Kidney glomerular epithelial cell (primary cell): ENCODE measurements at places on chromosomes 4 and X.

GRCh38 chr4:2494992-2495391, 26.1 kb downstream of the RNF4 start:
- DNase-seq = no peak

DNA sequence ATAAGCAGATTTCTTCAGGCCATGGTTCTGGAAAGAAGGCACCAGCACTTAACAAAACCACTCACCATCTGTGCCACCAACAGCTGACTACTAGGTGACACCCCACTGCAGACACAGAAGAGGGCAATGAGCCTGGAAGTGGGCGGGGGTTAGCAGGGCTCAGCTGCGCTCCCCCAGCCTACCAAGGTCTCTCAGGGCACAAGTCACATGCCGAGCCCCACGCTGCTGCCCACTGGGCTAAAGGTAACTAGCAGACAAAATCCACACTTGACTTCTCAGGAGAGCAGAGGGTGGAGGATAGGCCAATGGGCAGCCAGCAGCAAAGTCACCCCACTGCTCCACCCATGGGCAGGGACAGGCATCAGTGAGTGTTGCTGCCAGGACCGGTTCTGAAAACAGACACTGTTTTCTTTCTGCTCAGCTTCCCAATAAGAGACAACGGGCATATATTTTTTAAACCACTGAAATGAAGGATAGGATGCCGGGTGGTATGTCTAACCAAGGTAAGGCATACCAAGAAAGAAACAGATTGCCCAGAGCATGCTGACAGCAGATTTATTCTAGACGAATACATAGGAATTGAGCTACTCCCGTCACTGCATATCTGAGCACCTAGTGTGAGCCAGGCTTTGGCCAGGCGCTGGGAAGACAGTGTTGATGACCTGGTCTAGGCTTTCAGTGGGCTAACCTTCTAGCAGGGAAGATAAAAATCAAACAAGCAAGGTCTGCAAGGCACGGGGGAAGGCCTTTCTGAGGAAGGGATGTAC, 20.1 kb downstream of the ACSL1 start:
- no peak for DNase-seq

GRCh38 chrX:68199062-68199848, 234.0 kb downstream of the OPHN1 start:
- DNase-seq = no peak

DNA sequence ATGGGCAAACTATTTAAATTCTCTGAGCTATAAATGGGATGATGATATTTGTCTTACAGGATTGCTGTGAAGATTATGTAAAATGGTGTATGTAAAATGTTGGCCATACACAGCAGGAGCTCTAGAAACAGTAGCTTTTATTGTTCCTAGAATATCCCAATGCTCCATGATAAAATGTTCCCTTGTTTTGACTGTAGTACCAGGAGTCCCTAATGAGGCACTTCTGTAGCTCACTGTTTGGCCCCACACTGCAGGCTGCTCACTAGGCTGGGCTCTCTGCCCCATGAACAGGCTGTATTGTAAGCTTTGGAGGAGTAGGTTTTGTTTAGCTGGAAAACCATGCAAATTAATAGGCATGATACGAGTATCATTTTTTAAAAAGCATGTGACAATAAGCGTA, 3.3 kb upstream of the FGA start:
- DNase-seq = no peak

DNA sequence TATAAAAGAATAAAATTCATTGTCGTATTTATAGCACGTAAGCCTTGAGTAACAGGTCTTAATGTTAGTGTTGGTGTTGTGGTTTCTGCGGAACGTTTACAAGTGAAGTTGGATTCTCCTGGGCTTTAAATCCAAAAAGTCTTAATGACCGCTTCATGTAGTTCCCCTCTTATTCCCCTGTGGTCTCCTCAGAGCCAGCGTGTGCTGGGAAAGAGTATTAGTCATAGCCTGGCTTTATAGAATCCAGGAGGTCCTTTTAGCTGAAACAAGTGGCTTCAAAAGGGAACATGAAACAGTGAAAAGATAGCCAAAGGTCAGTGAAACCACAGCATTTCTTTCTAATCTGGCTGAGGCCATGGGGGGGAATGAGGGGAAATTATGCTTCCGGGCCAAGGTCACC, 79.1 kb downstream of the CLCN4 start:
- no peak for DNase-seq

- peak; percentile 4 for DNase-seq
Observed at GRCh38 chr4:72286185-72286584, 254.4 kb downstream of the NPFFR2 start.

- no peak for DNase-seq
Observed at GRCh38 chr4:76434901-76435527, at the start of gene SHROOM3. TSS of gene SHROOM3 (plus strand) at chr4:76435229. CDS start at chr4:76436053, 824 bp downstream.

DNA sequence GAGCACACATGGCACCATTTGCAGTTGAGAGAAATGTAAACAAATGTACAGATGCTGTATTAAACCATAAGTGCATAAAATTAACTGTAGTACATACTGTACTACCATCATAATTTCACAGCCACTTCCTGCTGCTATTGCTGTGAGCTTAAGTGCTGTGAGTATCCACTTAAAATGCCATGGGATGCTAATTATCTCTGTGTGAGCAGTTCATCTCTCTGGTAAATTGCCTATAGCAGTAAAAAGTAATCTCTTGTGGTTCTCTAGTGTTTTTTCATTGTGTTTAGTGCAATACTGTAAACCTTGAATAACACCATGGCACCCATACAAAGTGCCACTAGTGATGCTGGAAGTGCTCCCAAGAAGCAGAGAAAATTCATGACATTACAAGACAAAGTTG, 9.9 kb upstream of the SCOC start:
- no peak for DNase-seq

- DNase-seq = no peak
Observed at GRCh38 chrX:70001708-70002341, 47.9 kb downstream of the AWAT2 start.

- peak; percentile 57 for DNase-seq
Observed at GRCh38 chr4:19382993-19383756, 868.5 kb upstream of the SLIT2 start.

GRCh38 chr4:13498469-13498868, 14.3 kb upstream of the RAB28 start:
- no peak for DNase-seq

DNA sequence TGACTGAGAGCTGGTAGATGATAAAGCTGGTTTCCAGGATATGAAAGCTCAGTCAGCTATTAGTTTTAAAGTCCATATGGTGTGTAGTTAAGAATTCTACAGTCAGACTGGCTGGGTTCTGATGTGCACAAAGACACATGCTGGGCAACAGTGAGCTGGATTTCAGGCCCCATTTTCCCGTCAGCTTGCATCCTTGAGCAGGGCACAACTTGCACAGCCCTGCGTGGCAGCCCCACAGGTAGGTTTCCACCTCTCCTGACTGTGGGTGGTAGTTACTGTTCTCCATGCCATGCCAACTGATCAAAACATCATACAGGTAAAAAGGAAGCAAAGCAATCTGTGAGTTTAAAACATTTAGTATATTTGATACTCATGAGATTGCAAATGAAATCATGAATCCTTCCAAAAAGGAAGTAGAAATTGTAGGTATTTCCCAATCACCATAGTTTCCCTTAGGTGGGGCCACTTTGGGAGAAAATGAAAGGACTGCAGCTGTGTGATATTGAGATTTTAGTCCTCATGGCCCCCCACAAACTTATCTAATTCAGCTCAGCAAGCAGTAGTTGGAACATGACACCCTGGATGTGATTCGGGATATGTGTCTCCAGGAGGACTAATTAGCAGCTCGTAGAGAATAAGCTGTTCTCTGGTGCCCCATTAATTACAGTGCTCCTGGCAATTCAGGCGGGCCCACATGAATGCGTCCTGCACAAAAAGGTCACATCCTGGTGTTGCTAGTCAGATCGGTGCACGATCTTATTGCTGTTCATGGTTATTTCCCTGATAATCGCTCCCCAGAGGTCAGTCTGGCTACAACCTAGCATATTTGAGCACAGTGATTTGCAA, 42.4 kb upstream of the NOCT start:
- no peak for DNase-seq

- peak; percentile 26 for DNase-seq
Observed at GRCh38 chrX:136065044-136065671, 79.9 kb downstream of the SLC9A6 start.

DNA sequence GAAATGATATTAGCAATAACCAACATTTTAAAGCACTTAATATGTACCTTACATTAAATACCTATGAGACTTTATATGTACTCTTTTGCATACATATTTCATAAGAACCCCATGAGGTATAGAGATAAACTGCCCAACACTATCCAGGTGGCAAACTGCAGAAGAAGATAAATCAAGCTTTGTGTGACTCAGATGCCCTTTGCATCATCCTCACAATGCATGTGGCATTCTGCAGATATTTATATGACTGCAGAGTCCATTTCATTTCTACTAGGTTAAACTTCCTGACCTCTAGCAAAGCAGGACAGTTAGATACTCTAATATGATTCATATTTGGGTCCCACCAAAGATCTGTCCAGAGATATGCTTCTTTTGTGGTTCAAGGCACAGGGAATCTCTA, 85.6 kb upstream of the RASGEF1B start:
- DNase-seq = no peak

- DNase-seq = no peak
Observed at GRCh38 chrX:56066016-56066415, 166.1 kb upstream of the KLF8 start.

DNA sequence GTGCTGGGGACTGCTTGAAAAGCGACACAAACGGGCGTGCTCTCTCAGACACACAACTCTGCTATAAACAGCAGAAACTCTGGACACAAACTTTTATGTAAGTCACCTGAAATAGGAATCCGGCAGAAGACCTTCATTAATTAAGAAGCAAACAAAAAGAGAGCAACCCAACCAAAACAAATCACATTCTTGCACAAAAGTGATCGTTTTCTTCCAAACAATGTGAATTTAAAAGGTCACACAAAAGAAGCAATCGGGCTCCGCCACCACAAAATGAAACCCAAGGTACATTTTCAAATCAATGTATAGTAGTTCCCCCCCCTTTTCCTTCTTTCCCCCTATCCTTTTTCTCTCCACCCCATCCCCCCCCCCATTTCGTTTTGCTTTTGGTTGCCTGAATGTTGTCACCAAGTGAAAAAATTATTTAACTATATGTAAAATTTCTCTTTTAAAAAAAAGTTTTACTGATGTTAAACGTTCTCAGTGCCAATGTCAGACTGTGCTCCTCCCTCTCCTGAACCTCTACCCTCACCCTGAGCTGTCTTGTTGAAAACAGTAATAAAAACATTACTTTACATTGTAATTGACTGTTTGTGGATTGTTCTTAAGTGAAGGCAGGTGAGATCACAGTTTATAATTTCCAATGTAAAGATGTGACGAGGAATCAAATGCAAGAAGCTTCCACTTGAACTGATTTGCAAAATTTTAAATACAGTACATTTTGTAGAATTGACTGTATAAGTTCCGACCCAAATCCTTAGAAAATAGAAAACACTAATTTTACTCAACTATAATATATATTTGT, 2.4 kb downstream of the MAB21L2 start:
- DNase-seq = no peak

GRCh38 chr4:151798678-151799416, 38.0 kb upstream of the GATB start:
- no peak for DNase-seq

DNA sequence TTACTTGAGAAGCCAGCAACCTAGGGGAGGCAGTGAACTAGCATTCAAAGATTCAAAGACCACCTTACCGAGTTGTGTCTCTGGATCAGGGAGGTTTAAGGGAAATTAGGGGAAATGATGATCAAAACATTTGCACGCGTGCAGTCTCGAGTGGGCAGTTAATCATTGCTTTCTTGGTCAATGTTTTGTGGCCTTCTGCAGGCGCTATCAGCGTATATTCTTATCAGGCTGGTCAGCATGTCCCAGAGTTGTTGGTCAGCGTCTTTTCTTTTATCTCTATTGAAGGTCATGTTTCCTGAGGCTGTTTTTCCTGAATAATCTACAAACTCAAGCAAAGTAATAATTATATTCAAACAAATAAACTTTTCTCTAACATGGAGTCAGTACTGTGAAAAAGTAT, 84.0 kb upstream of the ZNF81 start:
- DNase-seq = no peak

GRCh38 chr4:181619651-181620050, 623.6 kb upstream of the TENM3 start:
- no peak for DNase-seq

DNA sequence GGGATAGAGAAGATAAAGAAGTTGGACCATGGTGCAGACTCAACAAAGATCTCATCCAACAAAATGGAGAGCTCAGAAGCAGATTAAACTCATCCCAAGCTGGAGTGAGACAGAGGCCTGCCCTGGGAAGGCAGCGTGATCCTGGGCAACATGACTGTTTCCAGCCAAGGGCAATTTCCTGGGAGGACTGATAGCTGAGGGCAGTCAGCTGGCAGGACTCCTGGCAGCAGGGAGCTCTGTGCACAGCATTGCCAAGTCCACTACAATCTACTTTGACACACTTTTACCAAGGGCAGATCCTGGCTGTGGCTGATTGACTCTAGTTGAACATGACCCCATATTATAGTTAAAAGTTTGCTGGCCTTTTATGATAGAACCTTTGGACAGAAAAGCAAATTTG, 357.3 kb upstream of the RASGEF1B start:
- DNase-seq = no peak

- DNase-seq = no peak
Observed at GRCh38 chr4:42641161-42641560, 15.7 kb downstream of the ATP8A1 start.

DNA sequence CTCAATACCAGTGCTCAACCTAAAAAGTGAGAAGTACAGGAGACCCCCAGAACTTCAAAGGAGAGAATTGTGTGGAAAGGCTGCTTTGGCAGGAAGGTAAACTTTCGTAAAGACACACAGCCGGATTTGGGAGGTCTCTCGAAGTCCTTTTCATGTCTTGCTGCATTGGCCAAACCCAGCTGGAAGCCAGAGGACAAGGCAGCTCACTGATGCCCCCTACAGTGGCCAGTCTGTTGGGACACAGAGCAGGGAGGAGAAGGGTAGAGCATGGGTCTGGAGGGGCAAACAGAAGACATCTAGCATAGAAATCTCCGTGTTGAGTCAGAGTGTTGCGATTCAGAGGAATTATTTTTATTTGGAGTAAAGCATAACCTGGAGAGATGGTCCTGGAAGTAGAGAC, 198.9 kb downstream of the ANK2 start:
- DNase-seq = no peak

- DNase-seq = no peak
Observed at GRCh38 chr4:31408121-31408520, 688.0 kb downstream of the PCDH7 start.

- no peak for DNase-seq
Observed at GRCh38 chrX:72128881-72129280, 2.8 kb downstream of the RTL5 start.

- DNase-seq = no peak
Observed at GRCh38 chr4:144499777-144500176, 146.2 kb upstream of the HHIP start.

- DNase-seq = no peak
Observed at GRCh38 chrX:2767631-2768455, 16.0 kb downstream of the XG start.

GRCh38 chrX:40248822-40249221, 151.1 kb upstream of the BCOR start:
- no peak for DNase-seq

GRCh38 chrX:39854772-39855747, 242.7 kb downstream of the BCOR start:
- no peak for DNase-seq
